ENCODE measurements at places on chromosomes 3 and 15. TPM values are rescaled to one million over a fixed set of nuclear protein-coding genes. Genes with fewer than 3 reads are reported as not detected.

DNA sequence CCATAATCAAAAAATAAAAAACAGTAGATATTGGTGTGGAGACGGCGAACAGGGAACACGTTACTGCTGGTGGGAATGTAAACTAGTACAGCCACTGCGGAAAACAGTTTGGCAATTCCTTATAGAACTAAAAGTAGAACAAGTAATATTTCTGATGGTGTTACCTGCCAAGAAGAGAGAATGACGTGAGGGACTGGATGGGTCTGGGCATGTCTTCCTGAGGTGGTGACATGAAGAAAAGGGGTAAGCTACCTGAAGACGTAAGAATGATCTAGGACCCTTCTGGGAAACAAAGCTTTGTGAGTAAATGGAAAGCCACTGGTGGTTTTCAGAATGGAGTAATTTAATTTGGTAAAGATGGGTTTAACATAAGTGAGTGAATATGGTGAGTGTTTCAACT lies 19.4 kb upstream of the PLOD2 start:
- no peak for DNase-seq

DNA sequence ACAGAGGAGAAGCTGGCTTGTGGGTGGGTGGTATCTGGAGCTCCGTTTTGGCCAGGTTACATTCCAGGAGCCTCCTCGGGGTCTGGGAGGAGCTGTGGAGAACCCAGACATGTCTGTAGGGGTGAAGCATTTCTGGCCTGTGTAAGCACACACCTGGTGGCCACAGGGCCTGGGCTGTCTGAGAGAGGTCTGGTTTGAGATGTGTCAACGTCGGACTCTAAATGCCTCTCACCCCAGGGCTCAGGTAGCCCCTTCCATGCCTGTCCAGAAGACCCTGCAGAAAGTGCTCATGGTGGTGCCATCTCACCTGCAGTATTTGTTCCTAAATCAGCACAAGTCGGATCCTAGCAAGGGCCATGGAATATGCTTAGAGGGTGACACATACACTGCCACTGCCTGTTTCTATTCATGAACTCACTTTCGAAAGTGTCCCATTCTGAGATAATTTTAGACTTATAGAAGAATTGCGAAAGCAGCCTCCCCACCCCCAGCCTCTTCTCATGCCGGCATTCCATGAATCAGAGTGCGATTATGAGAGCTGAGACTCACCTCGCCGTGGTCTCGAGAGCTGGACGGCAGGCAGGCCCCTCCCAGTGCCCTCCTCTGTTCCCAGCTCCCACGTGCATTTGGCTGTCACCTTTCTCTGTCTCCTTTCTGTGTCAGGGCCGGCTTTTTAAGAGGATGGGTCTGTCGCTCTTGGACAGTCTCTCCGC lies 63.7 kb downstream of the KLF15 start:
- DNase-seq, result peak; percentile 27

- no peak for DNase-seq
Observed at GRCh38 chr15:36605604-36606263, 26.3 kb downstream of the CDIN1 start.

- no peak for DNase-seq
Observed at GRCh38 chr15:67110361-67110781, 45.0 kb downstream of the SMAD3 start.

- no peak for DNase-seq
Observed at GRCh38 chr15:42465520-42466259, 25.3 kb downstream of the ZNF106 start.

- DNase-seq, result no peak
Observed at GRCh38 chr3:13866041-13866965, 13.6 kb downstream of the WNT7A start.

DNA sequence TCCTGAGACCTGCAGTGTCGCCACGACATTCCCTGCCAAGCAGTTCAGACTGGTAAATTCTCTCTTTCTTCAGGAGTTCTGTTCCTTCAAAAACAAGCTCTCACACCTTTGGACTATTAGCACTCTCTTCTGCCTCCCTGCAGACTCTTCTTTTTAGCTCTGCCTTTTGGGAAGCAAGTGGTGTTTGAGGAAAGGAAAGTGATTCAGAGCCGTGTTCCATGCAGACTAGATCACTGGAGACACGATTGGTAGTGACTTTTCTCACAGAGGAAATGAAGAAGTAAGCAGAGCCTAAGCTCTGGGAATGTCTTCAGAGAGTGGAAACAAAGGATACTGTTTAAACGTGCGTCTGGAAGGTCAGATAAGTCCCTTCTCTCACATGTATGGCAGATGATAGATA lies 270.6 kb upstream of the TPRG1 start:
- no peak for DNase-seq

Gene CP
- 1.7 TPM for total RNA-seq

Gene PXK
- 13.3 TPM for total RNA-seq

Gene GOLGA6A
- not detected for total RNA-seq

Gene AGTR1
- not detected for total RNA-seq

All from SJSA1 (cell line).